Neural progenitor cell (in vitro differentiated cells): ENCODE measurements at places on chromosomes 6 and 20. TPM values are rescaled to one million over a fixed set of nuclear protein-coding genes. Genes with fewer than 3 reads are reported as not detected.

Gene NR2E1
- 0.25 and 1.0 TPM in 2 replicates for total RNA-seq

Gene COL11A2
- total RNA-seq, result 0.49 and 0.99 TPM in 2 replicates

Gene LZTS3
- 3.7 and 12.5 TPM in 2 replicates for total RNA-seq

Gene OR2B6
- total RNA-seq, result 0.22 TPM in 1 of 2 replicates, not detected in the other

Gene MEP1A
- total RNA-seq, result not detected in 2 replicates

Gene OPRL1
- 1.3 and 3.3 TPM in 2 replicates for total RNA-seq

Gene XRN2
- 170 and 239 TPM in 2 replicates for total RNA-seq

Gene ABHD16A
- total RNA-seq, result 21.3 and 45.0 TPM in 2 replicates

Gene CRYBG1
- total RNA-seq, result 0.06 and 0.40 TPM in 2 replicates

Gene BCL2L1
- 60.0 and 74.6 TPM in 2 replicates for total RNA-seq
